Activated CD8-positive, alpha-beta memory T cell treated with anti-CD3 and anti-CD28 coated beads for 1 hour (primary cell): ENCODE measurements at places on chromosomes 5 and 9.

GRCh38 chr5:373710-374602, 52.4 kb downstream of the AHRR start:
- no peak for DNase-seq

- no peak for DNase-seq
These were observed 220.1 kb downstream of the DAB2IP start for GRCh38 chr9:121871431-121872025.

GRCh38 chr9:91549177-91549576, 125.5 kb upstream of the NFIL3 start:
- no peak for DNase-seq

DNA sequence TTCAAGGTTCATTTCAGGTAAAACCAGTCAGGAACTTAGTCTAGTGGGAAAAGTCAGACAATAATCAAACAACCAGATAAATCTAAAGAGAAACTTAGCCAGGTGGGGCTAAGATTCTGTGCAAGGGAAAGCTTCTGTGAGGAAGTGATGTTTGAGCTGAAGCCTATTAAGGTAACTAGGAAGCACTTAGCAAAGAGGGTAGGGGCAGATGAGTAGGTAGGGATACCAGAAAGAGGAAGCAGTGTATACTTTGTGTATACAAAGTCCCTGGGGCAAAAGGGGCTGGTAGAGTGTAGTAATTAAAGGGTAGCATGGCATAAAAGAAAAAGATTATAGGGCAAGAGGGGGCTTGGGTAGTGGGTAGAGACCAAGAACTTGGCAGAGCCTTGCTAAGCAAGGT, 3.6 kb upstream of the SPATA24 start:
- DNase-seq, result no peak

DNA sequence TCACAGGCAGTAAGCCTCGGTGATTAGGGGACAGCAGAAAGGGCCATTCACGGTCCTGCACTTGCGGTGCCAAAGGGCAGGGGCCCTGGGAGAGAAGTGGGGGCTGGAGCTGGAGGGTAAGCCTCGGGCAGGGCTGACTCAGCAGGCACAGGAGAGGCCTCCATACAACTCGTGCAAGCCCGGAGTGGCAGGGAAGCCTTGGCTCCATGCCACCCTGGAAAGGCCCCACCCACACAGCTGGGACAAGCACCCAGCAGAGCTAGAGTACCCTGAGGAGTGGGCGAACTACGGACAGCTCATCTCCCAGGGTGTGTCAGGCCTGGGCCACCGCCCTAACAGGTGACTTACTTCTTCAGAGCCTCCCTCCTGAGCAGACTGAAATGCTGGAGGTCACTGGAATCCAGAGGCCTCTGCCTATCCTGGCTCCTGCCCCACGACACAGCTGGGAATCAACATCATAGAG, 5.6 kb upstream of the CAMK2A start:
- DNase-seq, result no peak

DNA sequence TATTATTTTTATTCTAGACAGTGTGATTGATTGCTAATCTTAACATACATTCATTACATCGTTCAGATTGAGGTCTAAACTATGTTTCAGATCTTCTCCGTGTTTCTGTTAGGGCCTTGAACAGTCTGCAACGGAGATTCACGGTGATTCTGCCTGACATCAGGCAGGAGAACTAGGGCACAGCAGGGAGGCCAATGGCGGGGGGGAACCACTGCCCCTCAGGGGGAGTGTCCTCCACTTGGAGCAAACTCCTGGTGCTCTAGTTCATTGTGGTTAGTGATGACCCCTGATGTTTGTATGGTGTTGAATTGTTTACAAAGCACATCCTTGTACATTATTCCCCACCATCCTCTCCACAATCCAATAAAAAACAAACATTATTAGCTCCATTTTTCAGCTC, 173.5 kb downstream of the ZNF608 start:
- no peak for DNase-seq
